ENCODE measurements at places on chromosomes 11 and 22.

DNA sequence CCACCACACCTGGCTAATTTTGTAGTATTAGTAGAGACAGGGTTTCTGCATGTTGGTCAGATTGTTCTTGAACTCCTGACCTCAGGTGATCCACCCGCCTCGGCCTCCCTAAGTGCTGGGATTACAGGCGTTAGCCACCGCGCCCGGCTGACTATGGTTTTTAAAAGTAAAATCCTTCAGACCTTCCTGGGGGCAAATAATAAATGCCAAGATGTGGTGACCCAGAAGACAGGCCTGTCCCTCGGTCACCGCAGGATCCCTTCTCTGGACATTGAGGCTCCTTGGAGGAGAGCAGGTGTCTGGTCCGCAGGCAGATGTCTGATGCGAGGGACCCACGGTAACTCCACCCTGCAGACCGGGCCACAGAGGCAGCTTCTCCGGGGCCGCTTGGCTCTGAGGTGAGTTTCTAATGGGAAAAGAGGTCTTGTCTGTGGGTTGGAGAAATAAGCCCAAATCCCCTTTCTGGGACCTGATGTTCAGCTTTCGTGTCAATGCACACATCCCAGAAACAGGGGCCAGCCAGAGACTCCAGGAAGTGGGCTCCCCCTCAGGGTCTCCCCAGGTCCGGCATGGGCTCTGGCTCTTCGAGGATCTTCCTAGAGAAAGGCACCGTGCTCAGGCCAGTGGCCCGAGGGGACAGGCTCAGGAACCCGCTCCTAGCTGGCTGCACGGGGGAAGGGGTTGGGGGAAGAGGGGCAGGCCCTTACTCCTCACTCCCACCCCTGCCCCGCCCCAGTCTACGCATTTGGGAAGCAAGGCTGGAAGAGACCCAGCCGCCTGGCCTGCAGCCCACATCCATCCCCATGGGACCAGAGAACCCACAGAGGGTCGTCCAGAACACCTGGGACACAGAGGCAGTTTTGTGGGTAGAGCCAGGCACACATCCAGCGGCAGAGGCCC is 100.6 kb downstream of the WNT7B start:
- no peak for DNase-seq

- no peak for DNase-seq
Observed at GRCh38 chr22:29642694-29643093, 39.3 kb downstream of the NF2 start.

GRCh38 chr11:72815110-72815618 is 953 bp downstream of the ATG16L2 start:
- no peak for DNase-seq

DNA sequence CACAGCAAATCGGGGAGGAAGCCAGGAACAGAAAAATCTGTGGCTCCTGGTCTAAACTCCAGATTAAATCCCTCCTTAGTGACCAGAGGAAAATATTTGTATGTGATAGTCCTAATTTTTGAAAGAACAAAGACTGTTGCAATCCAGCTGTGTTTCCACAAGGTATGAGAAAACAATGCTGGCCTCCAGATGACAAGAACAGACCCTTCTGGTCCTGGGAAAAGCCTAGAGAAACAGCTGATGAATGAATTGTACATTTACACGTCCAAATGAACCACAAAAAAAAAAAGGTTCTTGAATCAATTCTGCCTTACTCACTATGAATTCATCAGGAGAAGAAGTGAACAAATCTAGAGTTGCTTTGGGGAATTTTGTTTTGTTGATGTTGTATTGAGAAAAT is 63.7 kb downstream of the ETS1 start:
- no peak for DNase-seq

DNA sequence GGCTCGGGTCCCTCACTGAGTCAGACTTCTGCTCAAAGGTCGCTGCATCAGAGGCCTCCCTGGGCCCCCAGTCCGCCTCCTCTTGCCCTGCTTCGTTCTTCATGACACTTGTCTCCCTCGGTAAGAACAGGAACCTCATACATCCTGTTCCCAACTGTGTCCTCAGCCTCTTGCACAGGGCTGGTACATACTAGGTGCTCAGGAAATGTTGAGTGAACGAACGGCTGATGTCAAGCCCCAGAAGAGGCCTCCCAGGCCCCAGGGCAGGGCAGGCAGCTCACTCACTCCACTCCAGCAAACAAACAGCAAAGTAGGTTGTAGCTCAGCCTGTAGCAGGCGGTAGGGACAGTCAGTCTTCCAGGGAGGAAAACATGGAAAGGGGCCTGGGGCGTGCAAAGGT is 17.2 kb downstream of the SYNGR1 start:
- DNase-seq = no peak

GRCh38 chr22:37607010-37607934 is 1.4 kb upstream of the GGA1 start:
- DNase-seq = peak; percentile 92

DNA sequence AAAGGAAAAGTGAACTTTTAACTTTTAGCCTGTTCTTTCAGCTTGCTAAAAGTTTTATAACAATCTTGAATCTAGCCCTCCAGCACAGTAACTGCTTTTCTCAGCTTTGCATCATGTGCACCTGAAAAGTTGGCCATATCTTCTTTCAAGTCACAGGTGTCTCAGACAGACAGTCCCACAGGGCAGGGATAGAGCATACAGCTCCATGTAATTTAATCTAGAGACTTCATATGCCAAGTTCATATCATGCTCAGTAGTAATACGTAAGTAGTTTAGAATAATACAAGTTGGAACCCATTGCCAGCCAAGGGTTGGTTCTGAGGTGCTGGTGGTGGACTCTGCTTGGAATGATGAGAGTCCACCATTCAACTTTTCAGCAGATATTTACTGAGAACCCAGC is 68.6 kb downstream of the PKNOX2 start:
- DNase-seq = no peak

DNA sequence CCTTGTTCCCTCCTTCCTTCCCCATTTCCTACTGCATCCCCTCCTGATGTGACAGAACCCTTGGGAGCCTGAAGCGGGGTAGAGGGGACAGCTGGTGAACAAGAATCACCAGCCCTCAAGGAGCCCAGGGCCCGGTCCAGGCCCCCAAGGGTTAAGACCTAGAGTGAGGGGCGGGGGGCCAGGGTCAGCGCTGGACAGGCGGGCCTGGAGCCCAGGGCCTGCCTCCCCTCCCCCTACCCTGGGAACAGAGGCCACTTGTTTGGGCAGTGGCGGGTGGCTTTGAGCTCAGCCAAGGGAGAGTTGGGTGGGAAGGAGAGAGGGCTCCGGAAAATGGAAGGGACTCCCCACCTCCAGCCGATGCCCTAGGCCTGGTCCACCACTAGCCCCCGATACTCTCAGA is 2.1 kb downstream of the ARAP1 start:
- no peak for DNase-seq
